NCI-H345 (cell line): ENCODE measurements at places on chromosomes 11 and 22.

DNA sequence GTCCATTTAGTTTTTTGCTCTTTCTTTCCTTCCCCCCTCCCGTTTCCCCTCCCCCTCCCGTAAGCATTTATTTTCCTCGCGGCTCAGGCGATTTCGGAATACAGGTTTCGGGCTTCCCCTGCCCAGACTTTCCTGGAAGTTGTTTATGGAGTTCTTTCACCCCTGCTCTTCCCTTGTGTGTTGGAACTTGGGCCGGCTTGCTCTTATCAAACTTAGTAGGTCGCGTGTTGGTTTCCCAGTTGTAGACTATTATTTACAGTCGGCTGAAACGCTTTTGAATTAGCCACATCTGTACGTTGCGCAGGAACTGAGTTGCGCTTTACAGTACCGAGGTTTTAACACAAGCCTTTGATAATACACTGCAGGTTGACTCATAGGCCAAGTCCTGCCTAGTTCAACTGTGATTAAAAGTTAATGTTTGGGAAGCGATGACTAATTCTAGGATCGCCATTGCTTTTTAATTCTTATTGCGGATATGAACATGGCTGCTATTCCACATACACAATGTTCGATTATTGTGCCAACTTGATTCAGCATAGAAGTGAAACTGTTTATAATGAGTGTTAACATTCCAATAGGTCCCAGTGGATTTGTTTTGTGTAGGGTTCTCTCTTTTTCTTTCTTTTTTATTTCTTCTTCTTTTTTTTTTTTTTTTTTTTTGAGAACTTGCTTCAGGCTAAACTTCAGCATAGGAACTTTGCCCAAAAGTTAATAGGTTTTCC, 1.7 kb downstream of the YAP1 start:
- no peak for DNase-seq

DNA sequence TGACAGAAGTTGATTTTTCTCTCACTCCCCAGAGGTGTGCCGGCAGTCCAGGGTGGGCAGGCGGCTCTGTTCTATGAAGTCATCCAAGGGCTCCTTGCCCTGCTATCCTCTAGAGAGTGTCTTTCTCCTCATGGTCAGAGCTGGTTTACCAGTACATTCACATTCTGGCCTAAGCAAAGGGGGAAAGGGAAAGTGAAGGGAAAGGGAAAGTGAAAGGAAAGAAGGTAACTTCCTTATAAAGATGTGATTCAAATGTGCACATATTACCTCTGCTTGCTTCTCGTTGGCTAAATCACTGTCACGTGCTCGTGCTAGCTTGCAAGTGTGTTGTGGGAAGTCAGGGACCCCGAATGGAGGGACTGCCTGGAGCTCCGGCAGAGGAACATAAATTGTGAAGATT, 2.9 kb upstream of the HTATIP2 start:
- DNase-seq, result no peak

DNA sequence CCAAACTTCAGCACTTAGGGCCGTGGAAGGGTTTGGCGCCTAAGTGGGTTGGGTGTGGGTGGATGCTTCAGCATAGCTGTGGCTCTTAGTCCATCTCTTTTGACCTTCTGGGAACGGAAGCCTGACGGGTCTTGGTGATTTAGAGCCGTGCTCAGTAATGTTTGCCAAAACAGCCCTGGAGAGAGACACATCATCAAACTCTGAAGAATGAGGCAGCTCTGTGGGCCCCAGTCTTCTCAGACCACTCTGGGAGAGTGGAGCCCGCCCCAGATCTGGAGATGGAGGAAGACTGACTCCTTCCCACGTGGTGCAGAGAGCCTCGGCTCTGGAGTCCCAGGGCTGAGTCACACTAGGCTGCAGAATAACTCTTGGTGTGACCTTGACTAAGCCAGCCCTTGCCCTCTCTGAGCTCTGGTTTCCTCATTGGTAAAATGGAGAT, 168.9 kb downstream of the C11orf91 start:
- DNase-seq, result no peak

DNA sequence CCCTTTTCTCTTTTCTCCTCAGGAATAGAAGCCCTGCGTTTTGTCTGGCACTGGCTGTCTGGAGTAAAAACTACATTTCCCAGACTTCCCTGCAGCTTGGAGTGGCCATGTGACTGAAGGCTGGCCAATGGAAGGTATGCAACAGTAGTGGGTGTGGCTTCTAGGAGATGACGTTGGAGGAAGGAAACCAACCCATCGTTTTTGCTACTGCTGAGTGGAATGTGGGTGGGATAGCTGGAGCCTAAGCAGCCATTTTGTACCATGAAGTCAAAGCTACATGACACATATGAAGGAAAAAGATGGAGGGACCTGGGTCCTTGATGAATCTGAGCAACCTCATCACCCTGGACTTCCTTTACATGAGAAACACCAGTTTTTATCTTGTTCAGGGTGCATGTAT, 19.6 kb downstream of the FGF3 start:
- no peak for DNase-seq

DNA sequence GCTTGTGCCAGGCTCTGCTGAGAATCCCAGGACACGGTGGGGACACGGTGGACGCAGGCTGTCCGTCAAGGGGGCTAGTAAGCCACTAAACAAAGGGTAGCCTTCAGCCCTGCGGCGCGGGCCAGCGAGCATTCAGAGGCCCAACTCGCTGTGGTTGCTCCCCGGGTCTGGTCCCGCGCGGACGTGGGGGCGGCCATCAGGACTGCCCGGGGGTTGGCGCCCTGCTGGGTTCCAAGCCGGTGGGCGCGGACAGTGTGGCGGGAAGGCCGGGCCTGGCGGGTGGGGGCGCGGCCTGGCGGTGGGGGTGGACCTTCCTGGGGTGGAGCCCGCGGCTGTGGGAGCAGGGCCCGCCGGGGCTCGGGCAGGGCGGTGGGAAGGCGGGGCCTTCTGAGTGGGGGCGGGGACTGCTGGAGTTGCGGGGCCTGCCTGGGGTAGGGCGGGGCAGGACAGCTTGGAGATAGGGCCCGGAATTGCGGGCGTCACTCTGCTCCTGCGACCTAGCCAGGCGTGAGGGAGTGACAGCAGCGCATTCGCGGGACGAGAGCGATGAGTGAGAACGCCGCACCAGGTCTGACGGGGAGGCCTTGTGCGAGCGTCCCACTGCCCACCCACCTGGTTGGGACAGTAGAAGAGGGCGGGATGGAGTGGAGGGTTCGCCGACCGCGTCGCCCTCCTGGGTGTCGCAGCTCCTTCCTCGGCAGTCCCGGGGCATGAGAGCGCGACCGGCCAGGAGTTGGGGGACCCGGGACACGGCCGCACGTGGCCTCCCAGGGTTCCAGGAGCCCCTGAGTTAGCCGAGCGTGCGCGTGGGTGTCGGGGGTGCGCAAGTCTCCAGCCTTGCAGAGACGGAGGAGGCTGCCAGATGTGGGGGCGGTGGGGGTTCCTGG, at the start of gene SERHL2:
Gene SERHL2 (plus strand): TSS at position 482 of the 887 bp plus-strand sequence. CDS start 65 bp downstream, at position 547.
- peak; percentile 84 for DNase-seq
